Activated B cell treated with CpG ODN at 0.5 μM for 24 hours (primary cell): ENCODE measurements at places on chromosomes 1 and 21.

GRCh38 chr21:36347962-36348328 lies 27.9 kb downstream of the MORC3 start:
- no peak for DNase-seq

GRCh38 chr1:232951180-232951579 lies 769 bp downstream of the NTPCR start:
- DNase-seq, result no peak

- DNase-seq, result no peak
Measured at GRCh38 chr1:156525856-156526489, 25.4 kb upstream of the MEF2D start.

GRCh38 chr1:4033713-4034112 lies 133.6 kb upstream of the C1orf174 start:
- no peak for DNase-seq

GRCh38 chr1:153195216-153195615 lies 8.0 kb upstream of the LELP1 start:
- DNase-seq, result no peak

DNA sequence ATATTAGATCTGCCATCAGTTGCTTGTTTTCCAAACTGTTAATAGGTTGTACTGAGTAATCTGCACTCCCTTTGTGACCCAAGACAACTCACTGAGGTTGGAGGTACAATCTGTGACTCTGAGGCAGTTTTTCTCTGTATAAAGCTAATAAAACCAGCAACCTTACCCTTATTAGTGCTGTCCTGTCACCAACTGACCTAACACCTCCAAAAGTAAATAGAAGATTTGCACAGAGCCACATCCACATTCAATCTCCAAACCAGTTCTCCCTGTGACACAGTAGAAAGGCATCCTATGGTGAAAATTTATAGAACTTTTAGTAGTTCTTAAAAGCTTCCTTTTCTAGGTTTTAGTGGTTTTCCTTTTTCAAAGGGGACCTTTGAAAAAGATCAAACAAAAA lies 140.4 kb upstream of the ADGRL2 start:
- no peak for DNase-seq

DNA sequence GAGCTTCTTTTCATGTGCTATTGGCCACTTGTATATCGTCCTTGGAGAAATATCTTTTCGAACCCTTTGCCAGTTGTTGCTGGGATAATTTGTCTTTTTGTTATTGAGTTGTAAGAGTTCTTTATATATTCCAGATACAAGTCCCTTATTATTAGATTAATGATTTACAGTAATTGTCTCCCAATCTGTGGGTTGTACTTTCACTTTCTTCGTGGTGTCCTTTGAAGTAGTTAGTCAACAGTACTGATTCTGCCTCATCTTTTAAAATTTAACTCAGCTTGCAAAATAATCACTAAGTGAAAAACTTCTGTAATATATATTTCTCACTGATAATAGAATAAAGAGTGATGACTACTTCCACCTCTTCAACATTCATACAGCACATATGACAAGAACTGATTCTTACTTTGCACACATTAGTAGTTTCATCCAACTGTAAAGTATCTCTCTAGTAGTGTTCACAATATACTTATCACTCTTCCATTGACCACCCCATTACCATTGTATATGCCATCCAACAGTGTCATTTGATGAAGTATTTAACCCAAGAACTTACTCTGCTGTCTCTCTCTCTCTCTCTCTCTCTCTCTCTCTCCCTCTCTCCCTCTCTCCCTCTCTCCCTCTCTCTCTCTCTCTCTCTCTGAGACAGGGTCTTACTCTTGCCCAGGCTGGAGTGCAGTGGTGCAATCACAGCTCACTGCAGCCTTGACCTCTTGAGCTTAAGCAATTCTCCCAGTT lies 104.2 kb upstream of the DMRTA2 start:
- DNase-seq, result no peak
